ENCODE measurements at places on chromosomes 2 and 18.

DNA sequence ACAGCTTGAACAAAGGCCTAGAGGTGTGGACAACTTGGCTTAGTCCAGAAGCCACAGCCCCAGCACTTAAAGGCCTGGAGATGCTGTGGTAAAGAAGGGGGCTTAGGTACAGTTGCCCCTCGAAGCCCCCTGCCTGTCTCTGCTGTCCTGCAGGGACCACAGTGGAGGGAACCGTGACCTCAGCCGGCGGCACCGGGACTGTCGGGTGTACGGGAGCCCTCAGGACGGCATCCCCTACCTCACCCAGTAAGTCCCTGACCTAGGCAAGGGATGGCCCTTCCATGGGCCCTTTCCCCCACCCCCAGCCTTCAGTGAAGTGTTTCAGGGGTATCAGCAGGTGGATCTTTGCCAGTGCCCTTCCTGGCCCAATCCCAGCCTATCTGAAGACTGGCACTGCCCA, 15.3 kb upstream of the CATIP start:
- no peak for DNase-seq

DNA sequence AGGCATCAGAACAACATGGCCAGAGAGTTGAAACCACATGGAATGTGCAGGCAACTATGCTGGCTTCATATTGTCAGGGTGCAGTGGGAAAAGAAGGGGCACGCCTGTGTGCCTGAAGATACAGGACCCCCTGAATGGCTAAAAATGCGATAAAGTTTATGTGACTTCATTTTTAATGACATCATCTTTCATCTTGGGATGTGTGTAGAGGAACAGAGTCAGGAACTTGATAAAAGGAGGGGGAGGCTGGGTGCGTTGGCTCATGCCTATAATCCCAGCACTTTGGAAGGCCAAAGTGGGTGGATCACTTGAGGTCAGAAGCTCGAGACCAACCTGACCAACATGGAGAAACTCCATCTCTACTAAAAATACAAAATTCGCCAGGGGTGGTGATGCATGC, 872.6 kb downstream of the TDRD15 start:
- DNase-seq: no peak

DNA sequence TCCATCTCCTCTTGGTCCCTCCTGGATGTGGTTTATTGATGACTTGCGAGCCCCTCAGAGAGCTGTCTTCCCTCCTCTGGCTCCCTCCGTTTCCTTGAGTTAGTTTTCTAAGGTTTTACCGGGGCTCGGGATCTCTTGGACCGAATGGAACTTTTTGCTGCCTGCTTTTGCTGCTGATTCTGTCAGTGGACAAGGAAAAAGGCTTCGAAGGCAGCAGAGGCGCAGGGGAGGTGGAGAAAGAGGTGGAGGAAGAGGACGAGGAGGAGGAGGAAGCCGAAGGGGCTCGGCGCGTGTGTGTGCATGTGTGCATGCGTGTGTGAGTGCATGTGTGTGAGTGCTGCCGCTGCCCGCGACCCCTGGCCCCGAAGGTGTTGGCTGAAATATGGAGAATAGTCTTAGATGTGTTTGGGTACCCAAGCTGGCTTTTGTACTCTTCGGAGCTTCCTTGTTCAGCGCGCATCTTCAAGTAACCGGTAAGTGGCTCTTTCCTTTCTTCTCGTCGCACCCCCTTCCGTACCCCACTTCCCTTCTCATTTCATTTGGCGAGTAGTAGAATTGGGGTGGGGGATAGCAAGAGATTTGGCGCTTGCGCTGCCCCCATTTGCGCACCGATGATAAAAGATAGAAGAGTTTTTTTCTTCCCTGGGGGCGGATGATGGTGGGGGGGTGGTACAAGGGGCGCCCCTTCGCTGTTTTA, 557 bp downstream of the DCC start:
- DNase-seq: no peak

DNA sequence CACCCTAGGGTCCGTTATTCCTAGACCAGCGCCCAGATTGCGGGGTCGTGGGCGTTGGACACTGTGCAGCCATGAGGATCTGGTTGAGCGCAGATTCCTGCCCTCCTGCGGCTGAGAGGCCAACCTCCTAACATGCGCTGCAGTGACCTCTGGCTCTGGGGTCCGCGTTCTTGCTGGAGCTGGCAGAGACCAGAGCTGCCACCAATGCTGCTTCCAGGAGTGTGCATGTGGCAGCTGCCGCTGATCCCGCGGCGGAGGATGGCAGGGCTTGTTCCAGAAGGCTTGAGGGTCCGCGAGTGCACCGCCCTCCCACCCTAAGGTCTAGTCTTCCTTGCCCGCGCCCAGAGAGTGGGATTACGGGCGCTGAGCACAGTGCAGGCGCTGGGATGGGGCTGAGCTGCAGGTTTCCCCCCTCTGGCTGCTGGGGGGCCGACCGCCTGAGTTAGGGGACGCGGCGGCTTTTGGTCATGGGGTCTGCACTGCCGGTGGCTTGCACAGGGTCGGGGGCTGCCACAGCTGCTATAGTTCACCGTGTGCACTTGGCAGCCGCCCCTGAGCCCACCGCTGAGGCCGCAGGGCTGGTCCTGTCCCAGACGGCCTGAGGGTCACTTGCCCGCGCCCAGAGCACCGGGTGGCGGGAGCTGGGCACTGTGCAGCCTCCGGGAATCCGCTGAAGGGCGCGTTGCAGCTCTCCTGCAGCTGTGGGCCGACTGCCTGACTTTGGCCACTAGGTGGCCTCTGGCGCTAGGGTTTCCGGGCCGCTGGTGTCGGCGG, 145.9 kb downstream of the CCDC74A start:
- peak; percentile 56 for DNase-seq

- DNase-seq: no peak
Measured at GRCh38 chr2:236393581-236393980, 129.4 kb upstream of the ASB18 start.

DNA sequence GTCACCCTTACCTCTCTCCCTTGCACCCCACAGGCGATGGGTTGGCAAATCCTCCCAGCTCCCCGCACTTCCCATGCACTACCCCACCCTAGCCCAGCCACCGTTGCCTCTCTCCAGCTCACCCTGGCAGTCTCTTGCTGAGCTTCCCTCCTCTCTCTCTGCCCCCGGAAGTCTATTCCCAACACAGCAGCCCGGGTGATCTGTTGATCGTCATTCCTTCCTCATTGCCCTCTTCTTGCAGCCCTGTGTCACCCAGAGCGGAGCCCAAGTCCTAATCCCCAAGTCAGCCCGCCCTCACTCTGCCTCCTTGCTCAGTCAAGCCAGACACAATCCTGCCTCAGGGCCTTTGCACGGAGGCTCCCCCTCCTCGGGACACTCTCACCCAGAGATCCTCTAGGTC, 55.2 kb downstream of the CIB4 start:
- DNase-seq: no peak

DNA sequence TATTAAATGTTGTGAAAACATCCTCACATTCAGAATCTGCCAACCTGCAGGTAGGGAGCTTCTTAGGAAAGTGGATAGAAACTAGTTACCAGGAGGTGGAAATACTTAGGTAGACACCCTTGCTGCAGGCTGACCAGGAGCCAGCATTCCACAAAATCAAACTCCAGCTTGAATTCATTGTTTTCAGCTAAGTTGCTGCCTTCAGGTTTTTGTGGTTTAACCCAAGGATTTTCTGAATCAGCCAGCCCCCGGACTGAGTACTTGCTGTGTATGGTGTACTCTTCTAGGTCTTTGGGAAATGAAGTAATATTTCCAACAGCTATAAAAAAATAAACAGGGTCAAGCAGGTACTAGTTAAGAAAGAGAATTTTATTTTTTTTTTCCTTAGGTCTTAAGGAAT, 192.1 kb upstream of the CHST9 start:
- no peak for DNase-seq

DNA sequence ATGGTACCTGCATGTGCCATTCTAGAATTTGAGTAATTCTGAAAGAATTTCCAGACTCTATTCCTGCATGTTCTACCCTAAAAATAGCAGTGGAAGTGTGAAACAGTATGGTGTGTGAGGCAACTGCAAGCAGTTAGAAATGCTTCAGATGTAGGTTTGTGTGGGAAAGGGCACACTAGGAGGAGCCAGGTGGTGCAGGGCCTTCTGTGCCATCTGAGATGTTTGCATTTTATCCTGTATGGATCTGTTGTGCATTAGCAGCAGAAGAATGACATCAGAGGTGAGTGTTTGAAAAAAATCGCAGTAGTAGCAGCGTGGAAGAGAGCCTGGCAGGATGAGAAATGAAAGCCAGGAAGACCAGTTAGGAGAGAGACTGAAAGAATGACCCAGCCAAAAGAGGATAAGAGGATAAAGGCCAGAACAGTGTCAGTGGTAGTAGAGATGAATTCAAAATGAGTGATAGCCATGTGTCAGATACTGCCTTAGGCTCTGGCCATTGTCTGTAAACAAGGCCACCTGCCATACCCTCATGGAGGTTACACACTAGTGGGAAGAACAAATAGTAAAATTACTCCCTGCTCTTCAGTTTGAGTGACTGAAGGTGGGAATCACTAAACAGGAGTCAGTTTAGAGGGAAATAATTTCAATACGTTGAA, 142.2 kb downstream of the PKP4 start:
- DNase-seq: peak; percentile 34

DNA sequence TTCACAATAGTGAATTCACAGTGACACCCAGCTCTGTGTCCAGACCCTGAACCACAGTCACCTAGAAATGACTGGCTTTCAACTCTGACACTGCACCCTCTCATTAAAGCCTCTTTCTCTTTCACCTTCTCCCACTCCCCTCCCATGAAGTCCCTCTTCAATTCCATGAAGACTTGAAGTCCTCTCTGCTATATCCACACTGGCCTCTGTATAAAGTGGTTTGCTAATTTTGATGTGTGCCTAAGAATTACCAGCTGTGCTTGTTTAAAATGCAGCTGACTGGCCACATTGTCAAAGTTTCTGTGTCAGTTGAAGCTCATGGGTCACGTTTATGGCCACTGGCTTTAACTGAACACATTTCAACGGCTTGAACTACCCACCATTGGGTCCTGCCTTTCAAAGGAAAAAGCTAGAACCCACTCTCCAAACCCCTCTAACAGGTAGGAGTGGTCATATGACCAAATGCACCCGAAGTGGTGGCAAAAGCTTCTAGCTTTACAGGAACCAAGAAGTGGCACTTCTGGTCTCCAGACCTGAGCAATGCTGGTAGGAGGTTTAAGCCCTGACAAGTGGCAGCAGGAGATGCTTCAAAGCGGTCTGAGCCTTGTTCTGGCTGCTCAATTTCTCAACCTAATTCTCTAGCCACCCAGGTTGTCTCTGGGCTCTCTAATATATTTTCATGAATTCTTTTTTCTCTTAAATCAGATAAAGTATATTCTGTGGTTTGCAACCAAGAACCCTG, 34.2 kb downstream of the B4GALT6 start:
- no peak for DNase-seq

- no peak for DNase-seq
Measured at GRCh38 chr2:109151519-109151918, 22.5 kb downstream of the SH3RF3 start.

GRCh38 chr2:71082402-71083252, 14.2 kb downstream of the NAGK start:
- no peak for DNase-seq

DNA sequence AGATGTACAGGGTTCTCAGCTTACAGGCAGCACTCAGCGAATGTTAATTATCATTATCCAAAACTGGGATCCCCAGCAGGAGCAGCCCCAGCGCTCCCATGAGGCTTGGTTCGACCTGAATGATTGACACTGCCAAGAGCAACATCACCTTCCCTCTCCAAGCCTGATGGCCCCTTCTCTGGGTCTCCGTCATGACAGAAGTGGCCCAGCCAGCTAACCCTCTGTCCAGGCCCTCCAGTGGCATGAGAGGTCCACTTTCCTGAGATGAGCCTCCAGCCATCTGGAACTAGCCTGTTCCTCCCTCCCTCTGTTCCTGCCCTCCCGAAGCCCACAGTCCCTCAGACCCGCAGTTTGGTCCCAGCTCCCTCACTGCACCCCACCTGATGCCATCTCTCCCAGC, 97.0 kb upstream of the RAB6C start:
- DNase-seq: no peak

DNA sequence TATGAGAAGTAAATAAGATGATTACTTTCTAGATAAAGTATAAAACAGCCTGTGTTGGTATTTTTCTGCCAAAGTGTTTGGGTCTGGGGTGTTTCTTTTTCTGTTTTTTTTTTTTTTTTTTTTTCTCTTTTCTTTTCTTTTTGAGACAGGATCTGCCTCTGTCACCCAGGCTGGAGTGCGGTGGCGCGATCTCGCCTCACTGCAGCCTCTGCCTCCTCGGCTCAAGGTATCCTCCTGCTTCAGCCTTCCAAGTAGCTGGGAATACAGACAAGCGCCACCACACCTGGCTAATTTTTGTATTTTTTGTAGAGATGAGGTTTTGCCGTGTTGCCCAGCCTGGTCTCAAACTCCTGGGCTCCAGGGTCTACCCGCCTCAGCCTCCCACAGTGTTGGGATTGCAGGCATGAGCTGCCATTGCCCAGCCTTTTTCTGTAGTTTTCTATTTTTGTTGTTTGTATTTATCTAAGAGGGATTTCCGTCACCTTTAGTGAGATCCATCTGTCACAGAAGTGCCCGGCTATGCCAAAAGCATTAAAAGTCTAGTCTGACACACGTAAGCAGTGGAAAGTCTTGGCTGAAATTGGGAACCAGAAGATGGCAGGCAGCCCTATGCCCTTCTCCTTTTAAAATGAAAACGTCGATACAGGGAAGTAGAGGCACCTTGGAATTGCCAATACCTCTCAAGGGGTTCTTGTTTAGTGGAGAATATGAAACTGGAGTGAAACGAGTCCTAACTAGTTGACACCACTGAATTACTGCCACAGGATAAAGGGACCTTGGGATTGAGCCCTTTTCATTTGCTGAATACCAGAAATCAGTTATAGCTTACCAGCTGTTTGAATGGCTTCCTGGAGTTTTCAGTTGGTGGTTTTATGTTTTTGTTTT, 14.0 kb downstream of the UGP2 start:
- peak; percentile 34 for DNase-seq

DNA sequence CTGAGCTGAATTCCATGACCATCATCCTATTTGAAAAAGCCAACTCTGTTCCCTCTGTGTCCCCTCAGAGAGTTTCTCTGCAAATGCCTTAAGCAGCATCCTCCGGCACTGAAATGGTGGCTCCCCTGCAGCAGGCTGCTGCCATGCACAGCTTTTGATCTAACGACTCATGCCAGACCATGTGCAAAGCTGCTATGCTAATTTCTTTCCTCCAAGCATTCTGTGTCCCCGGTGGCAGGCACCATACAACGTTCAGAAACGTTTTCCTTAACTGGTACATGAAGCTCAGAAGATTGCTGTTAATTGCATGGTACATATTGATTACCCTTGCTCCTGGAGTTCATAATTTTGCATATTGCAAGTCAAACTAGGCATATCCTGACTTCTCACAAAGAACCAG, 336.8 kb downstream of the RBM43 start:
- DNase-seq: no peak

Measured in G401 (cell line).